ENCODE measurements at places on chromosomes 4 and X.

GRCh38 chrX:108642273-108642628 lies 94.1 kb downstream of the IRS4 start:
- no peak for DNase-seq

DNA sequence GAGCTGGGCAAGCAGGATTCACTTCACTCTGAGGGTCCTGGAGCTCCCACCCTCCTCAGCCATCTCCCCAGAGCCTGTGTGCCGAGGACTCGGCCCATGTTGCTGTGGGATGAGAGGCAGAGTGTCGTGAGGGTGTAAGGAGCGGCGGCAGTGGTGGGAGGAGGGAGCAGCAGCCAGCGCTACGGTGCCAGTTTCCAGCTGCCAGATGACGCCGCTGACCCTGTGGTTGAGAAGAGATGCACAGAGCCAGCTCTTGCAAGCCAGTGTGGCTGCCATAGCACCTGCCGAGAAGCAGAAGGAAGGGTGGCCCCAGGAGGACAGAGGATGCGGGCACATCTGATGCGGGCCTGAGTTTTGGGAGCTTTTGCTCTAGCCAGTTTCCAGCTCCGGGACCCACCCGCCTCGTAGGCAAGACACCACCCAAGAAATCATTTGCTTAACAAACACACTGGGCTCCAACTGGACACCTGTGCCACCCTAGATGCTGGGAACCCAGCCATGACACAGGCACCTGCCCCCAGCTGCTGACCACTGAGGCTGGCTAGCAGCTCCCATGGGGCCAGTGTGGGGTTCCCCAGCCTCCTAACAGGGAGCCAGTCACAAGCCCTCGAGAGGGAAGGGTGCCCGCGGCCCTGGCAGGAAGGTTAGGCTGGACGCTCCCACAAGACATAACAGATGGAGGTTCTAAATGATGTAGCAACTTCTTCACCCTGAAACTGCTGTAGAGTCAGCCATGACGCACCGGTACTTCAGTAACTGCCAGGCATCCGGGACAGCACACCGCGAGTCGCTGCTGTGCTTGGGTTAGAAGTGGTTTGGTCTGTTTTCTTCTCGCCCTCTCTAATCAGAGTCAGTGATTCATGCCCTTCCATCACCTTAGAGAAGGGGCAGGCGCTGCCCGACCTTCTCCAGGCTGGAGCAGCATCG lies 8.9 kb downstream of the MSANTD1 start:
- DNase-seq = no peak

- DNase-seq = peak; percentile 24
Observed at GRCh38 chrX:13373431-13374187, 53.8 kb upstream of the ATXN3L start.

DNA sequence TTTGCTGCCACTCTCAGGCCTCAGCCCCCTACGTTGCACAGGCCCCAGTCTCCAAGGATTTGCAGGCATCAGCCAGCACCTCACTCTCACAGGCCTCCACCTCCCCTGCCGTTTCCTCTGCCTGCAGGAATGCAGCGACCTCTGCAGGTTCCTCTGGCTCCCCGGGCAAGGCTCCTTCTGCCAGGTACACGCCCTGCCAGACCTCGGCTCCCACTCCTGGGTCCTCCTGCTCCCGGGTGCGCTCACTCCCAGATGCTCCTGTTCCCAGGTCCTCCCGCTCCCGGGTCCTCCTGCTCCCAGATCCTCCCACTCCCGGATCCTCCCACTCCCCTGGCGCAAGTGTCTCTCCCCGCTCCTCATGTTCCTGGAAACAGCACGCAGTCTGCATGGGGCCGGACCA lies 144.4 kb upstream of the RADX start:
- no peak for DNase-seq

- DNase-seq = no peak
Observed at GRCh38 chr4:146648461-146648783, 9.7 kb downstream of the POU4F2 start.
